ENCODE measurements at places on chromosomes 5 and 9.
A peak's percentile ranks its signal among the peaks of the same experiment; 100 is the strongest.

GRCh38 chr5:53381-54174 is 38.4 kb upstream of the PLEKHG4B start:
- peak; percentile 41 for DNase-seq

DNA sequence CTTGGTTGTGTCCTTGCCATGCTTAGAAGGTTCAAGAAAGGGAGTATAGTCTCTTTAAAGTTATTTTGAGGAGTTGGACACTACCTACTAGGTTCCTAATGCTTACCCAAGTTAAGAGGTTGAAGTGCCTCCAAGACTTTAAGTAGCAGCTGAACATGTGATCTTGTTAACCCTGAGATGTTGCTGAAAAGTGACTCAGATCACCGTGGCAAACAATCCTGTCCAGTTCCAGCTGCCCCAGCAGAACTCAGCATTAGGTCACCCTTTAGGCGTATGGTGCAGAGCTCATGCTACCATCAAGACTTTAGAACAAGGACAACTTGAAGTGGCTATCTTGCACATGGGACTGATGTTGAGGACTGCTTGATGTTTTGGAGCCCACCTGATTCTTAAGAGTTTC is 22.5 kb downstream of the ZNF462 start:
- DNase-seq = peak; percentile 76

DNA sequence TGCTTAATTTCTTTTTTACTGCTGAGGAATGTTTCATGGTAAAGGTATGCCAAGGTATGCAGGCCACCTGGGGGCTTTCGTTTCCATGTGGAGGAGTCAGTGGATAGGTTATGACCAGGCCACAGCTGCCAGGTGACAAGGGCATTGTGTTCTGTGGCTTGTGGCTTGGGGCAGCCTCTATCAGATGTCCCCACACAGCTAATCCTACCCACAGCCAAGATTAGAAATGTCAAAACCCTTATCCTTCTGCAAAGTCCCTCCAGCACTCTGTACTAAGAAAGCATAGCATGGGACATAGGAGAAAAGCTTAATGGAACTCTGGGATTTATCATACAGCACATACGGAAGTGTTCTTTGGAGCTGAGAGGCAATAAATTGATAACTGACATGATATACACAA is 171.2 kb upstream of the S1PR3 start:
- no peak for DNase-seq

DNA sequence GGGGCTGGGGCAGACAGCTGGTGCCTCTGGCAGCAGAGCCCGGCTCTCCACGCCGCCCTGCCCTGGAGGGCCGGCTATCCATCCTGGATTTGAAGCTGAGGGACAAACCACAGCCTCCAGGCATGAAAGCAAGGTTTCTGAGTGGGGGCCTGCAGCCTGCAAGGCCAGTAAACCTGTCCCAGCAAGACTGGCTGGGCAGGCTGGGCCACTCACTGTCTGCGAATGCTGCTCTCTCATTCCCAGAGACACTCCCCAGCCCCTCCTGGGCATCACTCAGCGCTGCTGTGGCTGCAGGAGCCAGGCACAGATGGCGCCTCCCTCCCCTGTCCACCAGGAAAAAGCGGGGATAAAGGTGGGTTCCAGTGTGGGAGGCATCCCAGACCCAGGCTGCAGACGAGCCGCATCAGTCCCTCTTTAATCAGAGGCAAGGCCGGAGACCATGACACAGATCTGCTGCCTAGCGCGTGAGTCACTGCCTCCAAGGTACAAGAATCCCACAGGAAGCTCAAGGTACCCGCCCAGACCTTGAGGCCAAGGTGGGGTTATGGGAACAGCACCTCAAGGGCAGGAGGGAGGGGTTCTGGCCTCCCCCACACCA is 118.0 kb downstream of the VAV2 start:
- DNase-seq = peak; percentile 73

GRCh38 chr5:41815261-41815660 is 55.0 kb downstream of the OXCT1 start:
- no peak for DNase-seq

DNA sequence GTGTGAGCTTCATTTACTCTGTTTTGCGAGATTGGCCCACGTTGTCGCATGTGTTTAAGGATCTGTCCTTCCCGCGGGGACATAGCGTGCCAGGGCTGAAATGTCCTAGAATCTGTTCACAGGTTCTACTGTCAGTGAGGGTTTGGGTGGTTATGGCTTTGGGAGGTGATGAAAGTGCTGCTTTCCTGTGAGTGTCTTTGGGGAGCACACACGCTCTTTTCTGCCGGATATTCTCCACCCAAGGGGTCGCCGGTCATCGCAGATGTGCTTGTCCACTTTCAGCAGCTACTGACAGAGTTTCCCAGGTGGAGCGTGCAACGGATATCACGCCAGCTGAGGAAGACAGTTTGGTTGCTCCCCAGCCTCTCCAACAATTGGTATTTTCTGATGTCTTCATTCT is 32.1 kb downstream of the PROP1 start:
- no peak for DNase-seq

GRCh38 chr5:71937921-71938698 is 169.2 kb upstream of the MAP1B start:
- no peak for DNase-seq

DNA sequence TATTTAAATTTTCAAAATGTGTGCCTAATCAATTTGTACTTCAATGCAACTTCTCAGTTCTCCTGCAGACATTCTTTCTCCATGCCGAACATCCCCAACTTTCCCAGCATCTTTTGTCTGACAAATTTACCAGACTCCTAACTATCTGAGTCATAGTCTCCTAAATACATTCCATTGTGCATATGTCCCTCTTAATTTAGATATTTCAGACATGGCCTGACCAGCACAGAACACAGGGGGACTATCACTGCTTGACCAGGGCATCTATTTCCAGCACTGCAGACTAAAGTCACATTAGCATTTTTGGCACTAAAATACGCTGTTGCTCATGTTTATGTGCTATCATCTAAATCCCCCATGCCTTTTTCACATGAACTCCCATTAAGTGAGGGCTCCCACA is 71.9 kb downstream of the ITGA1 start:
- peak; percentile 95 for DNase-seq

DNA sequence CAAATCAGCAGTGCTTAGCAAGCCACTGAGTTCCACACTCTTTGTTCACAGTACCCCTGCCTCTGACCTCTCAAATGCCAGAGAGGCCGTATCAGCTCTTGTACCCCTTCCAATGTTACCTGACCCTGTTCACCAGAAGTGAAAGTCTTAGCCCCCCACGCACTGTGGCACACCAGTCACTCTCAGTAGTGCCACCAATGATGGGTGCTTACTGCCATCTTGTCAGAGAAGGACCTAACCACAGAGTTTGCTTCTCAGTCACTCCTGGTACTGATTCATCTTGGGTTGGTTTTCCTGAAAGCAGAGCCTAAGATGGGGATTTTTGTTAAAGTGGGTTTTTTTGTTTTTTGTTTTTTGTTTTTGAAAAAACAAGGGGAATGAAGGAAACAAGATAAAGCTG is 28.8 kb upstream of the PANK3 start:
- DNase-seq = no peak

- no peak for DNase-seq
Observed at GRCh38 chr5:148952097-148952867, 110.6 kb downstream of the SH3TC2 start.

- peak; percentile 79 for DNase-seq
Observed at GRCh38 chr9:106697750-106698502, 165.0 kb upstream of the ZNF462 start.

DNA sequence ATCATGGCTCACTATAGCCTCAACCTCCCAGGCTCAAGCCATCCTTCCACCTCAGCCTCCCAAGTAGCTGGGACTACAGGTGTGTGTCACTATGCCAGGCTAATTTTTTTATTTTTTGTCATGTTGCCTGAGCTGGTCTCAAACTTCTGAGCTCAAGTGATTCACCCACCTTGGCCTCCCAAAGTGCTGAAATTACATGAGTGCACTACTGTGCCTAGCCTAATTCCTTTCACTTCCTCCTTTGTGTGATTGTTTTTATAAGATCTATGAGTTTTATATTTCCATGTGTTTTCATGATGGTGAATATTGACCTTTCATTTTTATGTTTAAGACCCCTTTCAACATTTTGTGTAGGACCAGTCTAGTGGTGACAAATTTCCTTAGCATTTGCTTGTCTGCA is 55.2 kb upstream of the IL12B start:
- no peak for DNase-seq

DNA sequence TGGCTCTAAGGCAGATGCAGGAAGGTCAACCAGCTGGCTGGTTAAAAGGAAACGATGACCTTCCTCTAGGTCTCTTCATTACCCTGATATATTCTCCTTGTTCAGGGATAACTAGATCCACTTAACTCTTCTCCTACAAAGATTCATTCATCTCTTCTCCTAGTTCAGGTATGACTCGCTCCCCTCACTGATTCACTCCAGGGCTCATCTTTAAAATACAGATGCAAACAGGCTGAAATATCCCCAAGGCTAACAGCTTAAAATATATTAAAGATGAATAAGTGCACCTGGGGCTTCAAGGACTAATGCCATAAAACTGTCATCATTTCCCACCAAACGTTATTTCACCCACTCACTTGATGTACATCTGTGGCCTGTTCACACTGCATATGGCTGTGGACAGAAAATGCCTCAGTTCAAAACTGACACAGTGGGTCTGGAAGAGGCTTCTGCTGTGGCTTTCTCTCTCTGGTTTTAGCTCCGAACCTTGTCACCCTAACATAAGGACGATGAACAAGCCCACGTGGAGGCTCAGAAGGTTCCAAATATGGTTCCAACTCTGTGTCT is 366.9 kb downstream of the DEPDC1B start:
- peak; percentile 38 for DNase-seq

DNA sequence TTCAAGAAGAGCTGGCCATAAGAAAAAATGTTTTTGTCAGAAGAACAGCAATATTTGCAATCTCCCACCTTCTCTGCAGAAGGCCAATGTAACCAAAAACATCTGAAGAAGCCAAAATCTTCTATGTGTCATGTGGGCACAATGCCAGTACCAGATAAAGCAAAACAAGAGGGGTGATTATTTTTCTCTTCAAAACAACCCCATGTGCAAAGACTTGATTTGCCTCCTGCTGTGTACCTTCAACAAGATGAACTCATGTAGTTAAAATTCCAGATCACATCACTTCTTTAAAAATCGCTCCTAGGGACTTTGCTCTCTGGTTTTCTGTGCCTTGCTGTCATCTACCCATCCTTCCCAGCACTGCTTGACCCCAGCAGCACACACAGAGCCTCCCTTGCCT is 134.0 kb upstream of the MAP3K1 start:
- DNase-seq = peak; percentile 77

GRCh38 chr9:110246214-110246613 is 10.1 kb downstream of the TXN start:
- no peak for DNase-seq

- DNase-seq = peak; percentile 81
Observed at GRCh38 chr5:111932199-111932598, 175.2 kb upstream of the NREP start.

DNA sequence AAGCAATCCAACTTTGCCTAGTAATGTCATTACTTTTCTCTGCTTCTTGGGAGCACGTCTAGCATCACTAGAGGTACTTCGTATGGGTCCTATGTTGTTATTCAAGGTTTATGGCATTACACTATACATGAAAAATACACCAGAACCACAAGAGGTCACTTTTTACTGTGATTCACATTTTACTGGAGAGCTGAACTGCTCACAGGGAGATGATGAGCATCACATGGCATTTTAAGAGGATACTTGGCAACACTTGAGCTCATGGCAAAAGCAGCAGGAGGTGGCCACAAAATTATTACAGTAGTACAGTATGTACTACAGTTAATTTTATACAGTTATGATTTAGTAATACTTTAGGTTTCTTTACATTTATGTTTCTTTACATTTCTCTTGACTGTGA is 223.4 kb downstream of the PARP8 start:
- DNase-seq = peak; percentile 4

DNA sequence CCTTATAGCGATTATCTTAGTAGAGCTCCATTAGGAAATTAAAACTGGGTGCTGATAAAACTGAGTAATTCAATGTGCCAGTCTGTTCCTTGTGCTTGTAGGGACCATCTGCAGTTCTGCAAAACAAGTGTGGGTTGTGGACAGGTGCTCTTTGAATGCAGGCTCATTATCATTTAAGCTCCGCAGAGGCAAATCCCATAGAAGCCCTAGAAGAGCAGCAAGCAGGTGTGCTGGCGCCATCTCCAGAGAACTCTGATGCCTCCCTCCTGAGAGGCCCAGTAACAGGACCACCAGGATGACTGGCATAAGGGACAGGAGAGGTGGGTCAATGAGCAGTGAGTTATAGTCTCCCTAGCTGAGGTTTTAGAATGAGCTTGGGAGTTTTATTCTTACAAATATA is 1342.4 kb upstream of the DMAC1 start:
- no peak for DNase-seq

GRCh38 chr5:43335681-43336080 is 22.5 kb upstream of the HMGCS1 start:
- no peak for DNase-seq

DNA sequence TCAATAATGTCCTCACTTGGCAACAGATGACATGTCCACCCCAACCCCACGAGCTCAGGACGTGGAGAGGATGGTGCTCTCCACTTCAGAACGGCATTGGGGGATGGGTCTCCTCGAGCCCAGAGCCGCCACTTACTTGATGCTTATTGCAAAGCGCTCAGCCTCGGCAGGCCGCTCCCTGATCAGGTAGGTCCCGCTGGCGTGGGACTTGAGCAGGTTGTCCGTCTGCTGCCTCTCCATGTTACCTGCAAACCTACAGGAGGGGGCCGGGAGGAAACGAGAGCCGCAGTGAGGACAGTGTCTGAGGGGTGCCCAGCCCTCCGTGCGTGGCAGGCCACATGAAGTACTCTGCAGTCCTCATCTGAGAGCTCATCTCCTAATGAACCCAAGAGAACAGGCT is 36.6 kb upstream of the SARDH start:
- no peak for DNase-seq

DNA sequence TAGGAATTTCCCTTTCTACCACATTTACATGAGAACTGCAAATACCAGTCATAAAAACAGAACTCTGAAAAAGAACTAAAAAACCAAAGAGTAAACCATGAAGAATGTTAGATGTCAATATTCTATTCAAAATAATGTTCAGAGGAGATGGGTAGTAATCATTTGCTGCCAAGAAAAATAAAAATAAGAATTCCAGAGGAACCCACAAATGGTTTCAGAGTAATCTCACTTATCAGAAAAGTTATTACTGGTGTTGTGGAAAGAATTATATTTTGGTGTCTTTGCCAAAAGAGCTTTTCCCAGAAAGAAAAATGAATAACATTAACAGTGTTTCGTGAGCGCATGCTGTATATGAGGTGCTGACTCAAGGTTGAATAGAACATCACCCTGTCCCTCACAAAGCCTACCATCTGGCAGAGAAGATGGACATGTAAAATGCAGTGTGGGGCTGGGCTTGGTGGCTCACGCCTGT is 35.6 kb downstream of the GPR21 start:
- DNase-seq = peak; percentile 98

DNA sequence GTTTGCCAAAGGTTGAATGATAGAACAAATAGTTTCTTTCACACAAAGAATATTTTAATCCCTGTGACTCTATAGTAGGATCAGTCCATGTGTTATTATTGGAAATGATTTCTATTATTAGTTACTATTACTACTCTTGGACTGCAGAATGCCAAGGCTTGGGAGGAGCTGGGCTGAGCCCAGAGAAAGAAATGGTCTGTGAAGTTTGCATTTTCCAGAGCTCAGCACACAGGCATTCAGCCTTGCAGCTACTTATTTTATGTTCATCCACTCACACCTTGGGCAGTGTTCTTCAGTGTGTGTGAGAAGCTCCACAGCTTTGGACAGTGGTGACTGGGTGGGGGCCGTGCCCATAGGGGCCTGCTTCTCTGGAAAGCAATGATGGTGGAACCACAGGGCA is 583.1 kb downstream of the CCDC171 start:
- peak; percentile 47 for DNase-seq

GRCh38 chr5:178234750-178235587 is 2.4 kb upstream of the PHYKPL start:
- DNase-seq = peak; percentile 60

- no peak for DNase-seq
Observed at GRCh38 chr5:32618962-32619361, 33.6 kb downstream of the SUB1 start.

Measured in fibroblast of skin of back (primary cell).